ENCODE measurements at places on chromosomes 5 and 9.
A peak's percentile ranks its signal among the peaks of the same experiment; 100 is the strongest.

DNA sequence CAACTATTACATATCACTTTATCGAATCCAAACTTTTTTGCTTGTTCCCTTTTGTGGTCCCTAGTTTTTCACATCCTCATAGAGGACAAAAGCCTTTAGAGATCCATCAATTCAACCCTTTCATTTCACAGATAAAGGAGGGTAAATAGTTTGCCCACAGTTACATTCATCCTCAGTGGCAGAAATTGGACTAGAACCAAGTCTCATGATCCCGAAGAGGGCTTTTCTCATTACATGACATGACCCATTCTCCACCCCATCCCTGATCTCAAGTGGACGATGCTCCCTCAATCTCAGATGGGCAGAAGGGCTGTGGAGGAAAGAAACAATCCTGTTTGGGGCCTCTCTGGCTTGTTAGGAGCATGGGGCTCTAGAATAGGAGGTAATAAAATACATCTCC lies 23.1 kb downstream of the TICAM2 start:
- no peak for DNase-seq

DNA sequence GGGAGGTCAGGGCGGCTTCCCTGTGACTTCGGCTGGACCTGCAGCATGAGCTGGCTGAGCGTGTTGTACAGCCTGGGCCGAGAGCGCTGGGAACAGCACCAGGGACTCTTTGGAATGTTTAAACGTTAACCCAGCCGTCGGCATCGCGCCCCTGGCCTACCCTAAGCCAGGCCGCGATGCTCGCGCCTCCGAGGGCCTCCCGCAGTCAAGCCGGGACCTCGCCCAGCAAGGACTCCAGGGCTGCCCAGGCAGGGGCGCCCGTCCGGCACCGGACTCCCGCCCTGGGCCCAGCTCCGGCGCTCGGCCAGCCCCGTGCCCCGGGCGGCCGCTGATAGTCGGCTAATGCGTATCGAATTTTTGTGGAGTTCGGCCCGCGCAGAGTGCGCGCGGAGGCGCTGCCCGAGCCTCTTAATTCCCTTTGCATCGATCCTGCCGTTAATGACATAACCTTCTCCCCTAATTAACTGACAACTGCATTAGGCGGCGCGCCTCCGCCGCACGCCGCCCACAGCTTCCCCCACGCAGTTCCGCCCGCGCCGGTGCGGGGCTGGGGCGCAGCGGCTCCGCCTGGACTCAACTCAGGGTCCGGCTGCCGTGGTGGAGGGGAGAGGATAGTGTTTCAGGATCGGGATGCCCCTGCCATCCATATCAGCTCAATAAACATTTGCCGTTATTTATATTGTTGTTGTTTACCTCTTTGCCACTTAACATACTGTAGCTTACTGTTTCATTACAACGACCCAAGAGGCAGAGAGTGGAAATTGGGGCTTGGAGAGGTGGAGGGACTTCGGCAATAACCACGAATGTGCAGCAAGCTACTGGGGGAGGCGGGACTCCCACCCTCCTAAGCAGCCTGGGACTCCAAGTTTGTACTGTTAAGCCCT lies 28.8 kb upstream of the CDC23 start:
- peak; percentile 19 for DNase-seq

GRCh38 chr9:69155341-69156030 lies 18.6 kb upstream of the TJP2 start:
- no peak for DNase-seq

GRCh38 chr9:114225561-114226212 lies 70.3 kb downstream of the COL27A1 start:
- no peak for DNase-seq

- no peak for DNase-seq
Measured at GRCh38 chr5:148176480-148176879, 8.1 kb downstream of the SPINK14 start.

DNA sequence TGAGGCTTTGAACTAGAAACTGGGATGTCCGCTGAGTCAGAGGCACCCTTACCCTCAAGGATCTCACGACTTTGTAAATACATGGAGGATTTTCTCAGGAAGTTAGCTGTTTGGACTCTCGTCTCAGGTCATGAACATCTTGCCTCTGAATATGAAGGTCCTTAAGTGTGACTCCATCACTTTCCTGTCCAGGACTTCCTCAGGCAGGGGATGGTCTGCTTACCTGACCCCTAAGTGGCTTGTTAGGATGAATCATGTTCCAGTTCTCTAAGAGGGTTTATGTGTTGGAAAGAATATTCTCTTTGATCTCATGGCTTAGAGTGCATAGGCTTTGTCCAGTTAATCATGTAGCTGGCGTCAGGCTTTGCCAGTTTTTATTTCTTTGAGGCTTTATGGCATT lies 511.7 kb upstream of the KLF4 start:
- no peak for DNase-seq

DNA sequence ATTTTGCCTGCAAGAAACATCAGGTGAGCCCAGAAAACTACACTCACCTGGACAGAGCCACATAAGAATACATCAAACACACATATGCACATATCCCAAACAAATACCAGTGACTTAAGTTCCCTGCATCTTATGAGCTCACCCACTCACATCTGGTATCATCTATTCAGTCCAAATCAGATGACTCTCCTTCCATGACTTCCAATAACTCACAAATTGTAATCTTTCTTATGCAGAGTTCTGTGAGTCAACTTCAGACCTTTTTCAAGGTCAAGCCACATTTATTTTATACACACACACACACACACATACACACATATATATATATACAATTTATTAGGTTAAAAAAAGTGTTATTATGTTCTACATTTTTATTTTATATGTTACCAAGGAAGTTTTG lies 1711.9 kb upstream of the CDH9 start:
- DNase-seq, result no peak

DNA sequence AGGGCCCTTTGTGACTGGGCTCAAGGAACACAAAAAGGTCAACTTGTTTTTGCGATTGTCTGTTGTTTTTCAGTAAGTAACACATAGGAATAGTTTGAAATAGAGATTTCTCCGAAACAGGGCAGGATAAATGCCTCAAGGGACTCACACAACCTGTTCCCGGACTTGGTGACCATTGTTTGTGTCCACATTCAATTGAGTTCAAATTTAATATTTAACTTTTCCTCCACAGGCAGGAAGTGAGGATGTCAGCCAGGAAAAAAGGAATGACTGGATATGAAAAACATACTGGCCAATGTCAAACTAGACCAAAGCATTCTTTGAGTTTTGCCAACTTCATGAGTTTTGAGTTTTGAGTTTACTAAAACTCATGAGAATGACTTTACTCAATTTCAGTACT lies 72.7 kb downstream of the SPATA31C2 start:
- DNase-seq, result no peak

- no peak for DNase-seq
Measured at GRCh38 chr5:66542711-66543110, 53.5 kb upstream of the MAST4 start.

DNA sequence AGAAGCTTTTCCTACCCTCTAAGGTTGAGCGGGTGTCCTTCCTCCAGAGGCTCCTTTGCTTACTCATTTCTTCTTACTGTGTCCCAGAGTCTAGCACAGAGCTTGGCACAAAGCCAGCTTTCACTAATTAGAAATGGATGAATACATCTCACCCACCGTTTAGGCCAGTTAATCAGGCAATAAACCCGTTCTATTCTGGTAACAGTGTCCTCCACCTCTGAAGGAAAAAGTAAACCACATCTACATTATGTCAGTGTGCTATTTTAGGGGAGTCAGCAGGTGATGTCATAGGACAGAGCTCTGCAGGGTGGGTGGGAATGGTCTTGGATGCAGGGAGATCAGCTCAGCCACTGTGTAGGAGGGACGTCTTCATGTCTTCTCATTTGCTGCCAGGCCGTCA lies 109.2 kb downstream of the OSTF1 start:
- no peak for DNase-seq

GRCh38 chr5:34039398-34040157 lies 3.4 kb downstream of the C1QTNF3 start:
- DNase-seq, result no peak

DNA sequence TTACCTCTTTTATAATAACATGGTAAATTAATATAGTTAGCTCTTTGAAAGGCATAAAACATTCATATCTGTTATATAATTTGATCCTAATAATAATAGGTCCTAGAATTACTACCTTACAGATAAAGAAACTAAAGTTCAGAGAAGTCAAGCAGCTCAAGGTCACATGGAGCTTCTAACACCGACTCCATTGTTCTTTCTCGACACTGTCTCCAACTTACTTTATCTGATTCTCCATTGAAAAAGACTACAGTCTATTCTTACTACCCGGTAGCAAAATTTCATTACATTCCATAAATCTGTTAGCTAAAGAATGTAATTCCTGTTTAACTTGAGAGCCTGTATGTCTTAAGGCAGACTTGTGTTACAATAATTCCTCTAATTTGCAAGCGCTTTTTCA lies 96.3 kb upstream of the TMEM161B start:
- DNase-seq, result no peak

- DNase-seq, result no peak
Measured at GRCh38 chr5:73278693-73279092, 105.7 kb downstream of the TMEM174 start.

DNA sequence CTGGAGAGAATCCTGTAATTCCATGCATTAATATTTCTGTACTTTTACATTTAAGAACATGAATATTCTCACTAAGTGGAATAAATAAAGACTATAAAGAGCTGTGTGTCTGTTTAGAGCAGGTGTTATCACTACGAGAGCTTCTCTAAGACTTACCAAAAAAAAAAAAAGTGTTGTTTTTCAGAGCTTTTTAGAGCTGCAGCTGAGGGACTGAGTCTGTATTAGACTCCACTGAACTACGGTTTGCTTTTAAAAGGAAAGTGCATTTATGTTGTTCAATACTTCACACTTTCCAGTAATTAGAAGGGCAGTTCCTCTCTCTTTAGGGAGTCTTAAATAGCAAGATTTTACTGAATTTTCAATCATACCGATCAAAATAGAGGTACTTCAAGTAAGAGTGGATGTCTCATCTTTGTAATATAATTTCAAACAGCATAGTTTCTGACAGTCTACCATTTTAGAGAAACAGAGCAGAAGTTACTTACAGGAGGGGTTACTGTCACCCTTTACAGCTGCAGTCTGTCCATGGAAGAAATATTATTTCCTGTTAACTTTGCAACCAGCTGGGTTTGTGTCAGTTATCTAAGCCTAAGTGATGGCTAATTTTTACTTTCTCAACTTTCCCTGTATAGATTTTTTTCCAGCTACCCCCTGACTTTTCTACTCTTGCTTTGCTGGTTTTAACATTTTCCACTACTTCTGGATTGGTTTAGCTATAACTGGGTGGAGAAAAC lies 2.4 kb downstream of the SYK start:
- DNase-seq, result no peak

GRCh38 chr5:170569101-170569500 lies 65.3 kb downstream of the KCNIP1 start:
- DNase-seq, result no peak

GRCh38 chr9:70324963-70325362 lies 66.2 kb downstream of the SMC5 start:
- no peak for DNase-seq

DNA sequence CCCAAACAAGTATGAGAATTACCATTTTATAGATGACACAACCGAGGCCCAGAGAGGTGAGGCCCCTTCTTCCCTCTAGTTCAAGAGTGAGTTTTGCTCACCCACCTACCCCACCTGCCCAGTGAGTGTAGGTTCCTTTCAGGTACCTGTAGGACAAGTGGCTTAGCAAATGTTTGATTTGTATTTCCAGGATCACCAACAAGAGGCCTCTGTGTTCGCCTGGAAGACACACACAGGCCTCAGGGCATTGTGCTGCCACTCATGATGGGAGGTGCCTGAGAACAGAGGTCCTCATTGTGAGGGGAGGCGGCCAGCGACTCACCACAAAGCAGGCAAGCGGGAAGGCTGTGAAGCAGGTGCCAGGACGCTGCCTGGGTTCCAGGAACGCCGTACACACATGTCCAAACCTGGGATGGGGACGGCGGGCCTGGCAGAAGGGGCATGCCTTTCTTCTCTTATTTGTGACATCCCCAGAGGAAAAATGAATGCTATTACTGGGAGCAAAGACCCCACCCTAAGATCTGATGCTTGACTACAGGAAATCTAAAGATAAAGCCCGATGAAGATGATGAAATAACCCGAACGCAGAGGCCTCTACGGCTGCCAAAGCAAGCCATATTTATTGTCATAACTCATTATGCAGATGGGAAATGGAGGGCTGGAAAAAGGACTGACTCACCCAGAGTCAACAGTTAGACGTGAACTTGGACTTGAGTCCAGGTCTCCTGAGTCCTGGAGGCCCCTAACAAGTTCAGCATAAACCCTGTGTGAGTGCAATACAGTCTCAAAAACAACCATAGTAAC lies 60.2 kb upstream of the SLC25A51 start:
- DNase-seq, result no peak

DNA sequence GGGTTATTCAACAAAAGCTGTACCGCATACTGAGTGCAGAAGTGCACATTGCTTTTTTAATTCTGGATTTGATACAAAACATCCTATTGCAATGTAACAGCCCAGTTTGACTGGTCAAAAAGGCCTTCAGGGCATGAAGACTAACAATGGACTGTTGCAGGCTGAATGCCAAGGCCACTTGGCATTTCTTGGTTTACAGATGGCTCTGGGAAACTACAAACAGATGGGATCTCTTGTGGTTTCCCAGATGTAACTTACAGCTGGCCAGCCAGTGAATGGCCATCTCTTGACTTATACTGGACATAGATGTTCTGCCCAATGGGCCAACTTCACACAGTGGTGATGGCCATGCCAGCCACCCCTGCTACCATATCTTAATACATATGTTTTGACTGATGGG lies 36.8 kb downstream of the UGT3A2 start:
- DNase-seq, result no peak

GRCh38 chr5:98621821-98622220 lies 151.6 kb upstream of the RGMB start:
- no peak for DNase-seq

- DNase-seq, result no peak
Measured at GRCh38 chr9:72477930-72478518, 43.4 kb upstream of the TMC1 start.

GRCh38 chr5:106195679-106196474 lies 1474.9 kb downstream of the EFNA5 start:
- DNase-seq, result no peak

GRCh38 chr5:3186156-3186555 lies 409.5 kb upstream of the IRX1 start:
- DNase-seq, result no peak

- no peak for DNase-seq
Measured at GRCh38 chr9:129612123-129612522, 8.8 kb downstream of the C9orf50 start.

GRCh38 chr5:179261301-179262125 lies 83.7 kb downstream of the ADAMTS2 start:
- DNase-seq, result no peak

- DNase-seq, result no peak
Measured at GRCh38 chr5:172926796-172927195, 32.4 kb upstream of the RPL26L1 start.

- DNase-seq, result no peak
Measured at GRCh38 chr5:171031977-171032376, 170.2 kb downstream of the RANBP17 start.

- DNase-seq, result no peak
Measured at GRCh38 chr9:131008909-131009618, at the start of gene LAMC3. Gene LAMC3 (plus strand): TSS chr9:131009174. CDS start chr9:131009215, 41 bp downstream.
